Activated CD4-positive, alpha-beta T cell treated with anti-CD3 and anti-CD28 coated beads, Interleukin-2, amount 10 ng/mL, durations not matched to agents 24 days and 14 days (primary cell): ENCODE measurements at places on chromosomes 4 and X.

- DNase-seq, result no peak
These were observed 28.0 kb downstream of the SCD5 start for GRCh38 chr4:82770607-82771006.

DNA sequence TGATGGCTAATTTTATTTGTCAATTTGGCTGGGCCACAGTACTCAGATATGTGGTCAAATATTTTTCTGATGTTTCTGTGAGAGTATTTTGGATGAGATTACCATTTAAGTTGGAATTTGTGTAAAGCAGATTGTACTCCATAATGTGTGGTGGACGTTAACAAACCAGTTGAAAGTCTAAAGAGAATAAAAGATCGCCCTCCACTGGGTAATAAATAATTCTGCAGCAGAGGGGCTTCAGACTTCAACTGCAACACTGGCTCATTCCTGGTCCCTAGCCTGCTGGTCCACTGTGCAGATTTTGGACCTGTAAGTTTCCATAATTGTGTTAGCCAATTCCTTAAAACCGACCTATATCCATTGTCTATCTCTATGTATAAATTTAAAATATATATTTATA lies 540.3 kb downstream of the PCDH18 start:
- DNase-seq, result no peak

DNA sequence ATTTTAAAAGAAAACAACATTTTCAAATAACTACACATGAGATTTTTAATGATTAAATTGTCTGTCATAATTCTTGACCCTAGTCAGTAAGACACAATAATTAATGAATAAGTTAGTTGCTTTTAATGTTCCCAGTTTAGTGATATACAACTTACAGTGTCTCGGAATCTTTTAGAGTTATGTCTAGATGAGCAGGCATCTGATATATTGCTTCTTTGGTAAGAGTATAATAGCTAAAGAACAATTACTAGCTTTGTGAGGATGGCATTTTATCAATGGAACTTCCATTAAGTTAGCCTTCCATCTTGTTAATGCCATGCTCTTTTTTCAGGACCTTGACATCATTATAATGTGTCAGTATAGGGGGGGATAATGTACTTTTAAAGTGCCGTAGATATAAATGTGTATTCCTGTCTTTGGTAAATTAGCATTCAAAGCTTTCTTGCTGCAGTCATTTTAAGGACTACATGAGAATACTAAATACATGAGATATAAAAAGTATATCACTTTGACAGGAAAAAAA lies 425.1 kb downstream of the PDHA2 start:
- DNase-seq, result no peak

GRCh38 chr4:97396605-97397004 lies 746.7 kb downstream of the STPG2 start:
- no peak for DNase-seq

DNA sequence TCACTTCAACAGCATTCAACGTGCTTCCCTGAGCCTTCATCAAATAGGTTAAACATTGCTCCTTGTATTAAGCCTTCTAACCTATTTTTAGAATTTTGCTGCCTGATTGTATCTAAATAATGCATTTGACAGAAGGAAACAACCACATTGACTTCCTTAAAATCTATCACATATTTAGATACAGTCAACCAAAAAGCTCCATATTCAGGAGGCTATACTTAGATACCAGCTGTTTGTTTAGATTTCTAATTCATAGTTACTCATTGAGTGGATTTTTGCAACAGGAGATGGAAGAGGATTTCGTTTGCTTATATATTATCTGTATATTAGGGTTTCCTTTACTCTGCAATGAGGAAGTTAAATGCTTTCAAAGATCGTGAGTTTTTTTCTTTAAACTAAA lies 241.1 kb upstream of the PPP1R2C start:
- no peak for DNase-seq

DNA sequence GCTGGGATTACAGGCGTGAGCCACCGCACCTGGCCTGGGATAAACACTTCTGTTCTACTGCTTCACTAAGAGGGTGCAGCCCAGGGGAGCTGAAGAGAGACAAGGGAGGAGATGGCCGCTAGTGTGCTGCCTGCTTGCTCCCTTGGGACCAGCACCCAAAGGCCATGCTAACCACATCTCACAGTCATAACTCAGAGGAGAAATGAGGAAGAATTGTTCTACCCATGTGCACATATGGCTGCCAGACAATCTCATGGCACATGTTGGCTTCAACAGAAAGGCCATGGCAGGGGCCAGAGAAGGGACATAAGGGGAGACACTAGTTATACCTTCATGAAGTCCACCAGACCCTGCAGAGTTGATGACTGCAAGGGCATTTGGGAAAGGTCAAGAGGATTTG lies 22.4 kb downstream of the CLDN22 start:
- no peak for DNase-seq

DNA sequence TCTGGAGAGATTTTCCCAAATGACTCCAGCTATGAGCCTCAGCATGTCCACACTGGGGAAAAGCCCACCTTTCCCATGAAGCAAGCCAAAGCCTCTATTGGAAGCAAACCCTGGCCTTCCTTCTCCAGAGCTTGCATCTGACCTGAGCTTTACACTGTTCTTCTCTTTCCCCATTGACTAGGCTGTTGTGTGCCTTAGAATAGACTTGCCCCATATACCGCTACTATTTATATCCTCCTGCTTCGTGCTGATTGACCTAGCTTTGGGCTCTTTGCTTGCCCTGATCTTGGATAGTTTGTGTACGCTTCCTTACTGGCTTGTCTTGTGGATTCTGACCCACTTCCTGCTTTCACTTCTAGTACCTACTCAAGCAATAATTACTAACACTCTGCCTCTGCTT lies 30.9 kb downstream of the FAM9B start:
- no peak for DNase-seq

- DNase-seq, result no peak
These were observed 4.1 kb upstream of the SOX3 start for GRCh38 chrX:140508958-140509357.

DNA sequence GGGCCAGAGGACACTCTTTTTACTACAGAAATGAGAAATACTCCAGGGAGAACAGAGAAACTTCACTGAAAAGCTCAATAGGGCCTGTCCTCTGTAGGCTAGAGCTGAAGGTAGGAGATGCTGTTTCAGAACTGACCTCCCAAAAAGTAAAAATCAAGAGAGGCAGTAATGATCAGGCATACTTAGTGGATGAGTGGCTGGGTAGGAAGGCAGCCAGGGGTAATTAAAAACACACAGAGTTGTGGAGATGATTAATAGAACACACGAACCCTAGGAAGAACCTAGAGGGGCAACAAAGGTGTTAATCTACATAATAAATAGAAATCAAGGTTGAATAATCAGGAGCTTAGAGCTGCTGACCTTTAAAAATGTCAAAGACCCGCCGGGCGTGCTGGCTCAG lies 582.4 kb upstream of the ADGRL3 start:
- no peak for DNase-seq

GRCh38 chr4:101527188-101527587 lies 179.9 kb upstream of the PPP3CA start:
- DNase-seq, result peak; percentile 87

GRCh38 chr4:54332542-54332941 lies 103.4 kb downstream of the PDGFRA start:
- DNase-seq, result no peak
